ENCODE measurements at places on chromosomes 3 and 15.

DNA sequence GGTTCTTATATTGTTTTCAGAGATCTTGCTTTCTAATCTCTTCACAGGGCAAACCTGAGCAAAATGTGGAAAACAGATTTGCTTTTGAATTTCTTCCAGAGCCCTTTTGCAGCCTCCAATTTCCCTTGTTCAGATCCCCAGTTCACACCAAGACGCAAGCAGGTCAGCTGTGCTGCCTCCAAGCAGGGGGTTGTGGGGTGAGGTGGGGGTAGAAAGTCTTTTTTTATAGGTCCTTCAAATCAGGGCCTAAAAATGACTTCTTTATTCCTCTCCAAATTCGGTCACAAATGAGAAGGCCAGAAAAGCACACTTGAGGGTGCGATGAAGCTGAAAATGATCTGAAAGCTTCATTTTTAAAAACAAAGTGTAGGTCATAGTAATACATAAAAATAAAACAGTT lies 26.3 kb upstream of the AVEN start:
- no peak for DNase-seq

GRCh38 chr3:187900993-187901755 lies 155.9 kb upstream of the BCL6 start:
- no peak for DNase-seq

DNA sequence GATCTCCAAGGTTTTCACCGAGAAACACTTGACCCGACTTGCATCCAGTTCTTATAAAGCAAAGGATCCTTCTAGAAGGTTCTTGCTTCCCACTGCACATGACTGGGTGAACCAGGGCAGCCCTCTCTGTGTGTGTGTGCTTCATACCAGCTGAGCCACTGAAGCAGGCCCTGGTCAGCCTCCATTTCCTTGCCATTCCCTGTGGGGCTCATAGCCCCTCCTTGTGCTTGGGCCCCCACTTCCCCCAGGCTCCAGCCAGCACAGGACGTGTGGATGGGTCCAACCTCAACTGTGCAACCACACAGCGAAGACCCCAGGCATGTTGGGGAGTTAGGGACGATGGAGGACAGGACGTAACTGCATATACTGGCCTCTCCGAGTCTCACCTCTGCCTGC lies 15.5 kb downstream of the KLF15 start:
- no peak for DNase-seq

- DNase-seq, result no peak
These were observed 1.9 kb downstream of the CBLB start for GRCh38 chr3:105866656-105867653.

DNA sequence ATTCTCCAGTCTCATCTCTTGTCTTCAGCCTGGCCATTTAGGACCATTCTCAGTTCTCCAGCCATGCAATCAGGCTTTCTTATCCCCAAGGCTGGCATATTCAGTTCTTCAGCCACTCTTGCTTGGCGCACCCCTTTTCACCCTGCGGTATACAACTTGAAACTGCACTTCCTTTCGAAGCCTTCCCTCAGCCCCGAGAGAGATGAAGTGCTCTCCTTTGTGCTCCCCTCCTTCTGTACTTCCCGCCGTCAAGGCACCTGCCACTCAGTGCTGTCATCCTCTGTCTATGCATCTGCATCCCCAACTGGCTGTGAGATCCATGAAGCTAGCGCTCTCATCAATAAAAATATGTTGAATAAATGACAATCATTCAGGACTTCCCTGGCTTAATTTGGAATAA lies 45.7 kb downstream of the MORC1 start:
- DNase-seq, result no peak

DNA sequence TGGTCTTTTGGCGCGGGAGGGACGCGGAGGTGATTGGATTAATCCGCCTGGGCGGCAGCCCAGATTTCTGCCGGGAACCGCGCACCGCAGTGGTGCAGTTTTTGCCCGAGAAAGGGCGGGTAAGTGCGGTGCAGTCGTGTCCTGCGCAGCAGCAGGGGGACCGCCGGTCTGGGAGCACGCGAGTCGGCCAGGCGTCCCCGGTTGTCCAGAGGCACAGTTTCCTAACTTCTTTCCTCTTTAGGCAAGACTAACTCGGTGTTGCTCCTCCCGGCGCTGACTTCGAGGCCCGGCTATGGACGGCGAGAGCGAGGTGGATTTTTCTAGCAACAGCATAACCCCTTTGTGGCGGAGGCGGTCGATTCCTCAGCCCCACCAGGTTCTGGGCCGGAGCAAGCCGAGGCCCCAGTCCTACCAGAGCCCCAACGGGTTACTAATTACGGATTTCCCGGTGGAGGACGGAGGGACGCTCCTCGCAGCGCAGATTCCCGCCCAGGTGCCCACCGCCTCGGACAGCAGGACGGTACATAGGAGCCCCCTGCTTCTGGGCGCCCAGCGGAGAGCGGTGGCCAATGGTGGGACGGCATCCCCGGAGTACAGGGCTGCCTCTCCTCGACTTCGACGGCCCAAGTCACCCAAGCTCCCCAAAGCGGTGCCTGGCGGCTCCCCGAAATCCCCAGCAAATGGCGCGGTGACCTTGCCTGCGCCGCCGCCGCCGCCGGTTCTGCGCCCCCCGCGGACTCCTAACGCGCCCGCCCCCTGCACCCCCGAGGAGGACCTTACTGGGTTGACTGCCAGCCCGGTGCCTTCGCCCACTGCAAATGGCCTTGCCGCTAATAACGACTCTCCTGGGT lies 736 bp downstream of the ARHGEF26 start:
- peak; percentile 7 for DNase-seq

GRCh38 chr3:187491371-187491770 lies 123.2 kb downstream of the RTP4 start:
- DNase-seq, result no peak

DNA sequence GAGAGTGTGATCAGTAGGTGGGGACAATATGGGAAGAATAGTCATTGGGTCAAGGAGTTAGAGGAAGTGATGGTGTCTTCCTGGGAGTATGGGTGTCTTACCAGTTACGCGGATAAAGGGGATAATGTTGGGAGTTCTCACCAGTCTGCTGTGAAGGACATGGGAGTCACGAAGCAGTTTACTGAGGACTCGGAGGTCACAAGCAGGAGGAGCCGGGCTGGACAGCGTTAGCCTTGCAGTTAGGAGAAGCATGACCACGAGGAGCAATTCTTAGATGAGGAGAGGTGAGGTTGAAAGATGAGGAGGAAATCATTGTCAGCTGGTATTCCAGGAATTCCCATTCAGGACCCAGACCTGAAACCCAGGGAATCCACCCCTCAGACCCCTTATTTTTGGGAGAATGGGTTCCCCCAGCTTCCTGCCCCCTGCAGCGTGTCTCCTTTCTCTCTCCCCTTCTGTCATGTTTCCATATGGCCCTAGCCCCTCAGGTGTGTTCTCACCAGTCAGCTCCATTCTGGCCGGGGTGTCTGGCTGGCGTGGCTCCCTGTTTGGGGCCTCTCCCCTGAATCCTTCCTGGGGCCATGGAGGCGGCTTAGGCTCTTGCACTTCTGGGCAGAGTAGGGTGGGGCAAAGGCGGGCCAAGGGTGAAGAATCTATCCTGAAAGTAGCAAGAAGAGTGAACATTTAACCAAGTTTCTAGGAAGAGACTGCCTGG lies 2.1 kb downstream of the THPO start:
- no peak for DNase-seq

DNA sequence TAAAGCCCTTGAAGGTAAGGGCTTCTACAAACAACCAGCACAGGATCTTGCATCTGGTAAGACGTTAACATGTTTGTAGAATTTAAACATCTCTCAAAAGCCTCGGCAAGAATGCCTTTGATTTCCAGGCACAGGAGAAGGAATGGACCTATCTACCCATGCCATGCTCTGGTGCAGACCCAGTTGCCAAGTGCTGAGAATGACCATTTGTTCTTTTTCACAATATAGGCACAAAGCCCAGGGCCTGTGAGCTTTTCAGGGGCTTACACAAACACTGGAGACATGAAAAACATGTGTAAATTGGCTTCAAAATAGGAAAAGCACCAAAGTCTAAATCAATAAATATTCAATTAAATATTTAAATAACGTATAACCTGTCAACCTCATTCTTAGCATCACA lies 266.9 kb upstream of the TTC14 start:
- no peak for DNase-seq

- DNase-seq, result no peak
These were observed 15.3 kb upstream of the BHLHE40 start for GRCh38 chr3:4963669-4964570.

DNA sequence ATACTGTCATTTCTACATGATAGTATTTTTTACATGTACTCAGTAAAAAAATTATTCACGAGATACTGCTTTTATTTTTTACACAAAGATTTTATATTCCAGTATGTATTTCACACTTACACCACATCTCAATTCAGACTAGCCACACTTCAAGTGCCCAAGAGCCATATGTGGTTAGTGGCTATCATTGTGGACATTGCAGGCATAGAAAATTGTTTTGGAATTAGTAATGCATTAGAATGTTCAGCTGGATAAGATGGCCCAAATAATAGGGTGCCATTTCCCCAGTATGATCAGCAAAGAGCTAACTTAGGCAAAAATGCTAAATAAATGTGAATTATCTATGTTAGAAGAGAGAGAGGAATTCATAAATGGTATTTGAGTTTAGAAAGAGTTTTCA lies 203.8 kb upstream of the MCTP2 start:
- DNase-seq, result no peak

- no peak for DNase-seq
These were observed 15.7 kb upstream of the CAND2 start for GRCh38 chr3:12780751-12781150.

GRCh38 chr15:73362900-73363299 lies 5.9 kb downstream of the HCN4 start:
- DNase-seq, result no peak

- DNase-seq, result no peak
These were observed 164.6 kb downstream of the GOLGA6L4 start for GRCh38 chr15:84400017-84400740.

GRCh38 chr3:64935971-64936370 lies 248.2 kb upstream of the ADAMTS9 start:
- DNase-seq, result no peak

- DNase-seq, result no peak
These were observed at the start of gene TM4SF18 for GRCh38 chr3:149333176-149333859. Gene TM4SF18 (minus strand): TSS chr3:149333636. CDS start chr3:149333382, 254 bp downstream.

DNA sequence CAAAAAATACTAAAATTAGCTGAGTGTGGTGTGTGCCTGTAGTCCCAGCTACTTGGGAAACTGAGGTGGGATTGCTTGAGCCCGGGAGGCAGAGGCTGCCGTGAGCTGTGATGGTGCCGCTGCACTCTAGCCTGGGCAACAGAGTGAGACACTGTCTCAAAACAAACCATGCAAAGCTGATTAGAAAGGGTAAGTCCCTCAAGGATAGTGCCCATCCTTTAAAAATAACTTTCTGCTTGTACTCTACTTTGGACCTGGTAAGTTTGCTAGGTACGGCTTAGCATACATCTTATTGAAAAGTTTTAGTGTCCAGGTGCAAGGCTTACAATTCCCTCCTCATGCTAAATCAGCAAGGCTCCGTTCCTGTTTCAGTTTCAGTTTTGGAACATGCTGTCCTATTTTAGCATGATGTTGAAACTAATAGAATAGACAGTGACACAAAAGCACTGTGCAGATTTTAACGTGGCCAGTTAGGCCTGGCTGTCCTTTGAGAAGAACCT lies 21.4 kb downstream of the FEM1B start:
- DNase-seq, result peak; percentile 45

DNA sequence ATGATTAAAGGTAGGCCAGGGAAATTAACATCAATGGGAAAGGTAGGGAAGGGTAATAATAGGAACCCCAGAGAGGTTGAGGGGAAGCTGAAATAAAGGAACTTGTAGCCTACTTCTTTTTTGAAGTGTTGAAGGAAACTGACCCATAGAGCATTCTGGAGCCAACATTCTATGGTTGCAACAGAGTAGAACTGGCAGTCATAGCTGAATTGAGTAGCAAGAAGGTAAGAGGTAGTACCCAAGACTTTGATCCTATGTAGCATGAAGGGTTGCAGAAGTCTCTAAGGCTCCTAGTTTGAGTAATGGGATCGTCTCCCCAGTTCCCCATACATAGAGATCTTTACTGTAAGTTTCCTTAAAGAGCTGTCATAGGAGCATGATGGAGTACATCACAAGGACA lies 7.4 kb upstream of the ZNF774 start:
- DNase-seq, result no peak

DNA sequence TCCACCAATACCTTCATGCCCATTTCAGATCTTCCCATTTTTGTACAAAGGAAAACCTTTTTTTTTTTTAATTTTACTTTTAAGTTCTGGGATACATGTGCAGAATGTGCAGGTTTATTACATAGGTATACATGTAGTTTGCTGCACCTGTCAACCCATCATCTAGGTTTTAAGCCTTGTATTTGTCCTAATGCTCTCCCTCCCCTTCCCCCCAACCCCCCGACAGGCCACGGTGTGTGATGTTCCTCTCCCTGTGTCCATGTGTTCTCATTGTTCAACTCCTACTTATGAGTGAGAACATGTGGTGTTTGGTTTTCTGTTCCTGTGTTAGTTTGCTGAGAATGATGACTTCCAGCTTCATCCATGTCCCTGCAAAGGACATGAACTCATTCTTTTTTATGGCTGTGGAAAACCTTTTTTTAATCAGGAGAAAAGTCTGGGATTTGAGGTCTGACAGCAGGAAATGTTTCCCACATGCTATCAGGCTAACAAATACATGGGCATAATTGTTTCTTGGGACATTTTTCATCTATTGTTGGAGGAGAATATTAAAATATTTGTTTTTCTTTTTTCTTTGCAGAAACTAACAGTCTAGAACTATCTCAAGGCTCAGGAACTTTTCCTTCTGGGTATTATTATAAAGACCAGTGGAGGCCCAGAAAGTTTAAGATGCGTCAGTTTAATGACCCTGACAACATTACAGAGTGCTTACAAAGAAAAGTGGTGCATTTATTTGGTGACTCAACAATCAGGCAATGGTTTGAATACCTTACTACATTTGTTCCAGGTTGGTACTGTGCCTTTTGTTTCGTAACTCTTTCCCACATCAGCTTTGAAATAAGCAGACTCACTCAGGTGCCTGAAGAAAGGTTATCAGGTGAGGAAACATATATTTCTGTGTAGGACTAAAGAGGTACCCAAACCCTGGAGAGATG lies 32.8 kb upstream of the NFKBIZ start:
- no peak for DNase-seq

DNA sequence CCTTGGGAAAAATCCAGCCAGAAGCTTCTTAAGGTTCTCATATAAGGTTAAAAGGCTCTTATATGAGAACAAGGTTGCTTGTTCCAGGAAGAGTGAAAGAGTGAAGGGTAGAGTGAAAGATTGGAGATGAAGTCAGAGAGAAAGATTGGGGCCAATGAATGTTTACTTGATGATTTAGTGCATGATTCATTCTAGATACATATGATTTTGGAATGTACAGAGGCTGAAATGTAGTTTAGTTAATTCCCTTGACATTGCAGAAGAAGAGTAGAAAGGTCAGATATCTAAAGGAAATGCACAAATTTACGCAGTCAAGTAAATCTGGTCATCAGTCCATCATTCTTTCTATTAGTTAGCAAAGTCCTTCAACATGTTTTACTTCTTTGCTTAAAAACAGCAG lies 619.8 kb upstream of the ZNF717 start:
- DNase-seq, result no peak

All from naive B cell (primary cell).